Neuronal stem cell (in vitro differentiated cells): ENCODE measurements at places on chromosomes 4 and X.
A peak's percentile ranks its signal among the peaks of the same experiment; 100 is the strongest.

- no peak for DNase-seq
Observed at GRCh38 chr4:140617499-140618248, 48.9 kb upstream of the UCP1 start.

GRCh38 chr4:7557456-7557855 is 122.7 kb upstream of the PSAPL1 start:
- no peak for DNase-seq

GRCh38 chr4:84501721-84502267 is 2.7 kb upstream of the NKX6-1 start:
- no peak for DNase-seq

DNA sequence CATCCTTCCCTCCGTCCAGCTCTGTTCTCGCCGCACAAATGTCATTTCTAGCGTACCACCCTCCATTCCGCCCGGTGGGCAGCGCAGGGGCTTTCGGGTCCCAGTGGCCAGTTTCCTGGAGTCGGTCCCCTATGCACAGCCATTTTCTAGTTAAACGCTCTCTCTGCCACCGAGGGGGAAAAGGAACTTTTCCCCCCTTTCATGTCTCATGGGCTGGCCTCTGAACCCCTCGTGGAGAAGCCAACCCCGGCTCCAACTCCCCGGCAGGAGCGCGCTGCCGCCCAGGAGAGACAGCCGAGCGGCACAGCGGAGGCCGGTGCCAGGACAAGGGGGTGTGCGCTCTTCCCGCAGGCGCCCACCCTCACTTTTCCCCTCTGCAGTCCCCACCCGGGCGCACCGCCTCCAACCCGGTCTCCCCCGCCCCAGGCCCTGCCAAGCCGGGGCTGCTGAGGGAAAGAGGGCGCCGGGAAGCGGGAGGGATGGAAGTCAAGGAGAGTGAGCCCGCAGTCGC is 662 bp downstream of the APBB2 start:
- DNase-seq, result no peak

DNA sequence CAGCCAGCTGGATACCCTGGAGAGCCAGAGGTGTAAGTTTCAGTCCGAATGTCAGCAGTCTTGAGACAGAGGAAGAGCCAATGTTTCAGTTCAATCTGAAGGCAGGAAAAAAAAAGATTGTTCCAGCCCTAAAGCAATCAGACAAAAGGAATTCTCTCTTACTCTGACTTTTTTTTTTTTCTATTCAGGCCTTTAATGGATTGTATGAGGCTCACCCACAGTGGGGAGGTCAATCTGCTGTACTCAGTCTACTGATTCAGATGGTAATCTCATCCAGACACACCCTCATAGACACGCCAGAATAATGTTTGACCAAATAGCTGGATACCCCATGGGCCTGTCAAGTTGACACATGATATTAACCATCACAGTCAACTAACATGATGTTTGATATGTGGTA is 51.9 kb downstream of the TEX13A start:
- DNase-seq, result no peak

DNA sequence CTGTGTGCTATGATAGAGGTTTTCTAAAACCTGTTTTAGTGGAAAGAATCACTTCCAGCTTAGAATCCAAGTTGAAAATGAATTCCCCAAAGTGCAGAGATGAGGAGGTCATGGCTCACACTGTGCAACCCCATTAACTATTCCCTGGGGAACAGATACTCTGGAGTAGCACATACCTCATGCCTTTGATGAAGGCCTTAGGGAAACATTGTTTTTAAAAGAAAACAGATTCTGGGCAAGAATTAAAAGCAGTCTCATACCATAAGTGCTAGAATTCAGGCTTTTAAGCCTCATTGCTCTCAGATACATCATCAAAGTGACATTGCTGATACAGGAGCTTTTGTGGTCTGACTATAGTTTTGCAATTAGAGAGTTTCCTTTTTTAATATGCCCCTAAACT is 115.1 kb downstream of the NDST4 start:
- DNase-seq, result no peak

GRCh38 chrX:14095702-14096101 is 66.0 kb upstream of the GEMIN8 start:
- peak; percentile 39 for DNase-seq

GRCh38 chrX:122622795-122623194 is 561.3 kb upstream of the GRIA3 start:
- no peak for DNase-seq

DNA sequence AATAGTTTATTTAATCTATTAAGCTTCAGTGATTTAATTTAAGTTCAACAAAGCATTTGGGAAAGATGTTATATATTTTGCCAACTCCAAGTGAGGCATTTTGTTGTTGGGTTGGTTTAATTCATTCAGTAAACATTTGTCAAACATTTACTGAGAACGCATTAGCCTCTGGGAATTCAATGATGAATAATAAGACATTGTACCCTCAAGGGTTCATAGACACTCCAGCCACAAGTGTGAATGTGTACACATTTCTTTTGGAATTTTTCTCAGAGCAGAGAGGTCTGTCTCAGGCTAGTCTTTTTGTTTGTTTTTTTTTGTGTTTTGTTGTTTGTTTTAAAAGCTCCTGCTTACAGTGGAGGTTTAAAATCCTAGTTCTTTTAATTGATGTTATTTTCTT is 203.9 kb downstream of the SOWAHB start:
- no peak for DNase-seq

DNA sequence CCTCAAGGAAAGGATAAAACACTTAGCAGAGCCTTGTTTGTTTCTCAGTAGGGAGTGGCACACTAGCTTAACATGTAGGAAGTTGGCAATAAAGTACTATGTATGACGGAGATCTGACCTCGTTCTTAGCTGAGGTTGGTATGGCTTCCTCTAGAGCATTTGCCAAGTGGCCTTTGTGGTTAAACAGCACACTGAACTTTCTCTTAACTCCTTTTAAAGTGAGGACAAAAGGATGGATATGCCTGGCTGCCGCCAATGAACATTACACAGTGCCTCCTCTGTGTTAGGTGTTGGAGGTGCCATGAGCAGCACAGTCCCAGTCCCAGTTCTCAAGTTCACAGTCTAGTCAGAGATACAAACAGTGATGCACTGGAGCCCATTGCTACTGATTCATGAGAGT is 54.4 kb downstream of the VGLL1 start:
- DNase-seq, result no peak

DNA sequence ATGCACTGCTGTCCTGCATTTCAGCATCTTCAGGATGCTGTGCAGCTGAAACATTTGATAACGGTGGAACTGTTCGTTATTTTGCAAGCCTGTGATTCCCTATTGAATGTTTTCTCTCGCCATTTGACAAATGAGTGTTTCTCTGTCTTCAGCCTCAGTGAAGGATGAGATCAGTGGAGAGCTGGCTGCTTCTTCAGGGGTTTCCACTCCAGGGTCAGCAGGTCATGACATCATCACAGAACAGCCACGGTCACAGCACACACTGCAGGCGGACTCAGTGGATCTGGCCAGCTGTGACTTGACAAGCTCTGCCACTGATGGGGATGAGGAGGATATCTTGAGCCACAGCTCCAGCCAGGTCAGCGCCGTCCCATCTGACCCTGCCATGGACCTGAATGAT is 52.6 kb downstream of the HTT start:
- no peak for DNase-seq

GRCh38 chr4:87511500-87511899 is 17.7 kb downstream of the SPARCL1 start:
- no peak for DNase-seq

- DNase-seq, result no peak
Observed at GRCh38 chr4:74021601-74022000, 16.9 kb downstream of the CXCL3 start.

DNA sequence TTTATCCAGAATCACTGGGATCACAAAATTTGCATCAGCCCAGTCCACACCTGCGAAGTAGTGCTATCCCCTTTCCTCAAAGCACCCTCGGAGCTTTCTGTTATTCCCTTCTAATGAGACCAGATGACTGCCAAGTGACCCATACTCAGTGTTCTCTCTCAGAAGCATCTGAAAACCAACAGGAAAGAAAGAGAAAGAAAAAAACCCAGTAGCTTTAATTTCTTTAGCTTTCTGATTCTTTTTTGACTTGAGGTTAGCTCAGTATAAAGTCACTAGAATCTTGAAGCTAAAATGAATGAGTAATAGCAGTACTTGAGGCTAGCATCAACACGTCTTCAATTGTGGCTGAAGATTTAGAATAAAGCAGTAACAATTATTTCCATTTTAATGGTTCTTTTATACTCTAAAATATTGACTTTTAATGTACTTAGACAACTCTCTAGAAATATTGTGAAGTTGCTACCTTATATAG is 124.4 kb downstream of the ANK2 start:
- no peak for DNase-seq

- DNase-seq, result no peak
Observed at GRCh38 chr4:37960679-37961450, 667 bp downstream of the PTTG2 start.

GRCh38 chr4:138953961-138954371 is 61.6 kb upstream of the NOCT start:
- no peak for DNase-seq

GRCh38 chr4:18932730-18933339 is 911.3 kb upstream of the LCORL start:
- DNase-seq, result no peak

DNA sequence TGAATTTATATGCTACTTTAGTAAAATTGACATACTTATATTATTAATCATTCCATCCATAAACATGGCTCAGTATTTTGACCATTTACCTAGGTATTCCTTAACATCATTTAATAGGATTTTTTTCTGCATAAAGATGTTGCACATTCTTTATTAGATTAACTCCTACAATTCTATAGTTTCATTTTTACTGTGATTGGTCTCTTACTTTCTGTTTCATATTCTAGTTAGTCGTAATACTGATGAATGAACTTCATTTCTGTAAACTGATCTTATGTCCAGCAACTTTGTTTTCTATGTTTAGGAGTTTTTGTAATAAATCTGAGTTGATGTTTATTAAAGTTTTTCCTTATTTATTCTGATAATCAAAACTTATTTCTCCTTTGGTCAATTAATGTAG is 278.2 kb upstream of the CXXC4 start:
- no peak for DNase-seq

DNA sequence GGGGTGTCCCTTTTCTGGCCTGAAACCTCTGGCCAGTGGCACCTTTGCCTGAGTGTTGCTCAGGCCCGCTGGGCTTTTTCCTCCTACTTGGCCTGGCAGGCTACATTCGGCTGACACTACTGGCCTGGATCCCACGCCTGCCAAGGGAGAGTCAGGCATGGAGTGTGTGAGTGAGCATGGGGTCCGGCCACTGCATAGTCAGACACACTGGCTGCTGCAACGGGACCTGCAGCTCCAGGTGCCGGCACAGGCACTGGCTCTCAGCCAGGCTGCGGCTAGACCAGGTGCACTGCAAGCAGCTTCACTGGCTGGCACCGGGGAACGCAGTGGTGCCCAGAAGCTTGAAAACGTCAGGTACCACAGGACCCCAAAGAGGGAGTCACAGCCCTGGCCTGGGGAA is 434.9 kb downstream of the ARHGAP24 start:
- no peak for DNase-seq

DNA sequence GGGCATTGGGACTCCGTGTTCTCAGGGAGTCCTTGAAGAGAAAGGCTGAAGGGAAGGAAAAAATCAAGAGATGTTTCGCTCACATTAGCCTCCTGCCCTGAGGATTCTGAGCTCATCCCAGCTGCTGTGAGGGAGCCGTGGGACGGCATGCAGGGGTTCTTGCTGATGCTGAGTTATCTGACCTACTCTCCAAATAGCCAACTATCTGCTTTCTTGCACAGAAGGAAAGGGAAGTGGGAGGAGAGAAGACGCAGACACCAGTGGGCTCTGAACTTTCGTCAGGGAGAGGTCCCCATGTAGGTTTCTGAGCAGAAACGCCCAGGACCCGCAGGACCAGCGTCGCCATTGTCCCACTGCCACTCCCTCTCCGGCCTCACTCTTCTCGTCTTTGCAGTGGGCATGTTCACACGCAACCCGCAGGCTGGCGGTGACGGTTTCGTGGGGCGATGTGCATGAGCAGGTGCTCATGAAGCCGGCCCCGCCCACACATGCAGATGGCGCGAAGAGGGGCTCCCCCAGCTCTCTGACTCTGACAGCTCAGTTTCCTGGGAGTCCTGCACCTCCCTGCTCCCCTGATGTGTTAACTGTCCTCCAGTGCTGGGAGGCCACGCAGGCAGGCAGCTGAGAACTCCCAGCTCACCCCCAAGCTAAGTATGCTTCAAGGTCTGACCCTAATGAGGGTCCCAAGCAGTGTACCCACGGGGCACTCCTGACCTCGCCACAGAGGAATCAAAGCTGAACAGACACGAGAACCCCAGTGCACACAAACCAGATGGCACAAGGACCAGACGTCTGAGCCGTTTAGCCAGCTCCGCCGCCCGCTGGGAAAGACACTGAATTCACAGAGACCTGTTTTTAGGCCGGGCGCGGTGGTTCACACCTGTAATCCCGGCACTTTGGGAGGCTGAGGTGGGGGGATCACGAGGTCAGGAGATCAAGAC is 13.6 kb upstream of the ABLIM2 start:
- no peak for DNase-seq

GRCh38 chrX:47221756-47222155 is 3.3 kb downstream of the CDK16 start:
- no peak for DNase-seq

GRCh38 chr4:147924604-147925412 is 192.9 kb downstream of the ARHGAP10 start:
- DNase-seq, result peak; percentile 36

GRCh38 chrX:154044091-154044490 is 24.4 kb upstream of the IRAK1 start:
- DNase-seq, result no peak

GRCh38 chrX:627510-627981 is 3.0 kb upstream of the SHOX start:
- no peak for DNase-seq

DNA sequence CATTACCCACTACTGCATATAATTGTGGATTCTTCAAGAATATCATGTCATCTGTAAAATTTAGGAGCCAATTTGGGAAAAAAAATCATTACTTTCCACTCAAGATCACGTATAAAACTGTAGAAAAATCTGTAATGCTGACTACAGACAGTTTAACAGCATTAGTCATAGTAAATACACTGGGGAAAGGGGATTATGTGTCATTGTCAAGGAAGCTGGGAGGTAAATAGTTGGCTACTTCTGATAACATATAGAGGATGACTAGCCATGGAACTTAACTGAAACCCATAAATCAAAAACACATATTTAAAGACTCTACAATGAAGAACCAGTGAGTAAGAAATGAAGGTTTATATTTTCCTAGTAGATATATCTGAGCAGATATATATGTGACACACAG is 1666.4 kb upstream of the IGFBP7 start:
- no peak for DNase-seq

GRCh38 chrX:150200820-150201287 is 162.3 kb upstream of the MAMLD1 start:
- no peak for DNase-seq
